ENCODE measurements at places on chromosomes 6 and 20.

- no peak for DNase-seq
These were observed 190.8 kb downstream of the EPM2A start for GRCh38 chr6:145544514-145544913.

- no peak for DNase-seq
These were observed 221.4 kb upstream of the PLN start for GRCh38 chr6:118326712-118327111.

DNA sequence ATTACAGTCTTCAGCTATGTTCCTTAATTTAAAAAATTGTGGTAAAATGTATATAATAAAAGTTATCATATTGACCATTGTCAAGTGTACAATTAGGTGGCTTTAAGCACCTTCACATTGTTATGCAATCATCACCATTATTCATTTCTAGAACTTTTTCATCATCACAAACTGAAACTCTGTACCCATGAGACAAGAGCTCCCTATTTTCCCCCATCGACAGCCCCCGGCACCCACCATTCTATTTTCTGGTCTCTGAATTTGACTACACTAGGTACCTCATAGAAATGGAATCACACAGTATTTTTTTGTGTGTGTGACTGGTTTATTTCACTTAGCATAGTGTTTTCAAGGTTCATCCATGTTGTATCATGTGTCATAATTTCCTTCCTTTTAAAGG is 39.7 kb upstream of the FYN start:
- DNase-seq = no peak

- no peak for DNase-seq
These were observed 505.0 kb upstream of the SLC35B3 start for GRCh38 chr6:8940356-8940755.

GRCh38 chr6:137949686-137950390 is 82.8 kb downstream of the TNFAIP3 start:
- no peak for DNase-seq

GRCh38 chr6:48959251-48960060 is 503.6 kb downstream of the MMUT start:
- DNase-seq = no peak

DNA sequence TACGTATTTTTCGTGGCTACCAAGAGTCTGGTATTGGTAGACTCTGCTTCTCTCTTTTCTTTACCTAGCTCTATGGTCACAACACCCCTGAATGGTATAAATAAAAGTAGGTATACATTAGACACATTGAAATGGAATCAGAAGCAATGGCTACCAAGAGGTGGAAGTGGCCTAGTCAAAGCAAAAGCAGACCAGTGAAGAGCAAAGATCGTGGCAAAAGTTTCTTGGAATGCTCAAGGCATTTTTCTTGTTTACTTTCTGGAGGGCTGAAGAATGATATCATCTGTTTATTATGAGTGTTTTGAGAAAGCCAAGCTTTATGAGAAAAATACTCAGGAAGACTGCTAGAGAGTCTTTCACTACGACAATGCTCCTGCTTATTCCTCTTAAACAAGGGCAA is 28.6 kb upstream of the MOCS1 start:
- no peak for DNase-seq

All from fibroblast of skin of right biceps (primary cell).